HEK293T (cell line): ENCODE measurements at places on chromosomes 4 and X.
A peak's percentile ranks its signal among the peaks of the same experiment; 100 is the strongest.

DNA sequence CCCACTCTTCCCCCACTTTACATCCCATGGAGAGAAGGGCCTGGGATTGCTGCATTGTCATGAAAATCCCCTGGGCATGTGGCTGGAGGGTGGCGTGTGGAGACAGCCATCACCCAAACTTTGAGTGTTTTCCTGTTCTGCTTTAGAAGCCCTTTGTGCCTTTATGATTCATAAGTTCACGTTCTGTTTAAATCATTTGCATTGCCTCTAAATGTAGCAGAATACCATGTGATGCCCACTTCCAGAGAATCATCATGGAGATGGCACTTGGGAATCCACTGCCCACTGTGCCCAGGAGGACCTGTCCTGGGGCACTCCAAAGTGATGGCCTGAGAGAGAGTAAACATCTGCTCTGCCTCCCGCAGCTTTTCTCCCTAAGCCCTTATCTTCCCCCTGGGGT lies 52.8 kb downstream of the MED28 start:
- DNase-seq: no peak

- DNase-seq: peak; percentile 36
Observed at GRCh38 chr4:183797445-183798300, 107.4 kb upstream of the STOX2 start.

DNA sequence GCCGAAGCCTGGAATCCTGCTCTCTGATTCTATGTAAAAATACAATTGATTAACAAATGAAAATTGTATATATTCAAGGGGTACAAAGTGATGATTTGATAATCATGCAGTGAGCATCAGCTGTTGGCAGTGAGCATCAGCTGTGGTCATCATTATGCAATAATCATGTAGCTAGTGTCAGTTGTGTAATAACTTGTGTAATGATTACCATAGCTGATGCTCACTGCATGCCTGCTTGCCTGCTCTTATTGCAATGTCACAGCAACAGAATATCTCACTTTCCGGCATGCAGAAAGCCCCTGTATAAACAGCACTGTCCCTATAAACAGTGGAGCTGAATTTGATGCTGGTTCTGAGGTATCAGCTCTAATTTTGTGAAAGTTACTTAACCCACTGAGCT lies 46.8 kb downstream of the SULT1B1 start:
- no peak for DNase-seq

DNA sequence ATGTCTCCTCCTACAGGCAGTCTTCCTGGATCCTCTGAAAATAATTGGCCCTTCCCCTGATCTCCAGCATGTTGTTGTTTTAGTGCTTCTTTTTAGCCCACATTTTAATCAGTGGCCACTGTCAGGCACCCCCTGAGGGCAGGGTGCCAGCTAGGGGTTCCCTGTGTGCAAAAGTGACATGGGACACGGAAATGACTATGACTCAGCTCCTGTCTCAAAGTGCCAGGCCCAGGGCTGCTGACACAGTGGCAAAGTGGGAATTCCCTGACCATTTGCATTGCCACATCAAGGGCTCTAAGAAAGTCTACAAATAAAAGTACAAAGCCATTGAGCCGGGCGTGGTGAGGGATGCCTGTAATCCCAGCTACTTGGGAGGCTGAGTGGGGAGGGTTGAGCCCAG lies 24.8 kb downstream of the HMX1 start:
- DNase-seq: no peak

DNA sequence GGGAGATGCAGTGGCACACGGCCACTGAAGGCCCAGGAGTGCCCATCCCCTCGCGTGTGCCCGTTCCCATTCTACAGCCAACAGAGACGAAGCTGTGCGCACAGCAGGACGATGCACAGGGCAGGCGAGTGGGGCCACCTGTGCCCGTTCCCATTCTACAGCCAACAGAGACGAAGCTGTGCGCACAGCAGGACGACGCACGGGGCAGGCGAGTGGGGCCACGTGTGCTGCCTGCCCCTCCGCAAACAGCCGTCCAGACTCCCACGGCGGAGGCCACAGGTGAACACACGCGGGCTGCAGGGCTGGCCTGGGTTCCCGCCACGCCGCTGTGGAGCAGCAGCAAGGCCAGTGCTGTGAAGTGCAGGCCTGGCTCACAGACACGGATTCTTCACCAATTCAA lies 32.0 kb downstream of the GAK start:
- DNase-seq: no peak

GRCh38 chr4:77146186-77147078 lies 10.6 kb upstream of the CCNG2 start:
- no peak for DNase-seq

DNA sequence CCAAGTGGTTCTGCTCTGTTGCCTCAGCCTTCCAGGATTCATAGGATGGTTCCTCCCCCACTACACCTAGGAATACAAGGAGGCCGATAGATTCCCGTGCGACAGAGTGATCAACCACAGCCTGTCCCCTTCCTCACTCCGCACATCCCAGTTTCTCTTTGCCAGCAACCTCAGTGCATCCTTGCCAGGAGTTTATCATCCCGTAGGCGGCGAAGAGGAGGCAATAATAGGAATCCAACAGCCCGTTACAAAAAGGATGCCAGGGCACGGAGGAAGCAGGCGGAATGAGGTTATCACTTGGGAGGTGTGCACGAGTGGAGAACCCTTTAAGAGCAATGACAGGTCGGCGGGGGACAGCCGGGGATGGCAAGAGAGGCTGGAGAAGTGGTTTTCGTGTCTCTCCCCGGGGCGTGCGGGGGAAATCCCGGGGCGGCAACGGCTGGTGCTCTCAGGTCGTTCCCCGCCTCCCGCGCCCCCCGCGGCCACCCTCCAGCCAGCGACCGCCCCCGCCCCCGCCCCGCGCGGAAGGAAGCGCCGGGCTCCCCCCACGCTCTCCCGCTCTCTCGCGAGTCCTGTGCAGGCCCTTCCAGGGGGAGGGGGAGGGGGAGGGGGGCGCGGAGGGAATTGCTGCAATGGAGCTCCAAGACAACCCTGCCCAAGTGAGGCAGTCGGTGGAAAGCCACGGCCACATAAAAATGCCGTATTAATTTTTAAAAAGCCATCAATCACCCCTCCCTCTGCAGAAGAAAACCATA lies 1.6 kb downstream of the PPP3CA start:
- DNase-seq: peak; percentile 40

DNA sequence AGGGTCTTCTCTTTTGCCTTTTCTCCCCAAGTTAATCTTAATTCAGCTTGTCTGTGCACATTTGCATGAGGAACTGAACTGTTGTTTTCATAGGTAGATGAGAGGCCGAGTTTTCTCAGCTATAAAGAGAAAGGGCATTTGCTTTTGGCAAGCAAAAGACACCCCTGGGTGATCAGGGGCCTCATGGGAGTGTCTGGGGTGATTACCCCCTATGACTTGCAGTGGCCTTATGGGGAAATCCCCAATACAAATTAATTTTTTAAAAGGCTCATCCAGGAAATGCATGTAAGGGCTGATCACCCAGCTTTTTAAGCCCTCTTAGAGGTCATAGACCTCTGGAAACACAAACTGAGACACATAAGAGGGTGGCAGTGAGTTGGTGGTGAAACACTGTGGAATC lies 56.4 kb upstream of the HMX1 start:
- no peak for DNase-seq

DNA sequence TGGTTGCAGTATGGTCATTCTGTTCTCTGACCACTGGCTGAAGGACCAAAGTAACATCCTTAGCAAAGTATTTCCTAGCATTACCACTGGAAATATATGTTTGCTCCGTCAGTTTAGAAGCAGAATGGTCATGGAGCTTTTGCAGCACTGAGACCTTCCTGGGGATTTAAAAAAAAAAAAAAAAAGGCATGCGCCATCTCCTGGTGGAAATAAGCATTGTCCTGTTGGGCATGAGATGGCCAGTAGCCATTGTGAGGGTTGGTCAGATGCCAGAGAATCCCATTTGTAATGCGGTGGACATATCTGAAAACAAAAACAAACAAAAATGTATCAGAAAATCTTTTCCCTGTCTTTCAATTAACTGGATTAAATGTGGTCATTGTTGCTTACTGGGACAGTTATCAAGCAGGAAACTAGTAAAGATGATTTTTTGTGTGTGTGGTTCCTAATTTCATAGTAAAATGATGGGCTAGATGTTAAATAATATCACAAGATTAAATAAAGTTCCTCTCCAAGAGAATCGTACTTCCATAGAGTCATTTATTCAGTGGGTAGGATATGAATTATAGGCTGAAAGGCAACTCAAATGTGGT lies 139.6 kb downstream of the SOWAHB start:
- peak; percentile 64 for DNase-seq

DNA sequence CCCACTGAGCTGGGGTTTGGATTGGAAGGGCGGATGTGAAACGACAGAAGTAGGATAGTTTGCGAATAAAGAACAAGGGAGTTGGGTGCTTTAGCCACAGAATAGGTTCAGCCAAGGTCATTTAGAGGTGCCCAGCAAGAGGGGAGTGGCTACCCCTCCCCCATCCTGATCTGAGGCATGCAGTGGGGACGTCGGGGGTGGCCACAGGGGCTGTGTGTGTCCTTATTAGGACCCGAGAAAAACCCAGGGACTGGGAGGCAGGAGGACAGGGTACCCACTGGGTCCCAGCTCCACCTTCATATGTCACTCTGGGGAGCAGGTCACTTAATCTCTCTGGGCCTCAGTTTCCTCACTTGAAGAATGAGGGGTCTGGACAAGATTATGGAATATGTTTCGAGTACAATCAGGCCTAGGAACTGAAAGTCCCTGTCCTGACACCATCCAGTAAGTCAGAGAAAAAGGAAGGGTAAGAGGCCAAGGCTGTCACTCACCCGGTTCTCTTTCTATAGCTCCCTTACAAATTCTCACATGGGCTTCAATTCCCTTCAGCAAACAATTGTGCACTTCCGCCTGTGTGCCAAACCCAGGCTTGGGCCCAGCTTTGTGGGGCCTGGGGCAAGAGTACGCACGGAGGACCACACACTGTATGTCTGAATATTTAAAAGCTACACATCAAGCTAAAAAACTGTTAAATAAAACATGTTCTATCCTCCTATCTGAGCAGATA lies 4.2 kb upstream of the NYX start:
- DNase-seq: no peak

GRCh38 chrX:72100051-72100755 lies 31.5 kb downstream of the RTL5 start:
- DNase-seq: no peak

DNA sequence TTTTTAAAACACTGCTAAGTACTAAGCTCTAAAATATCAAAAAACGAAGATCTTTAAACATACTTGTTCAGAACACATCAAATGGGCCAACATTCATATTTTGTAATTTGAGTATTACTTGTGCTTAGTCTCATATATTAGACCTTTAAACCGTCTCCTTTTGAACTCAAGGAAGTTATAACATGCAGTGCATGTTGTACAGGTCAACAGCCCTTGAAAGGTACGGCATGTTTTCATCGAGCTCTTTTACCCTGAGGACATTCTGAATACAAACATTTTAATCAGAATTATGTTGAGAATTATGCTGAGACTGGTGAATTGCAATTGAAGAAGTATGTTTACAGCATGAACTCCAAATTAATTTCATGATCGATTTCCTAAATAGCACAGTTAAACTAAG lies 7.0 kb upstream of the ASB11 start:
- no peak for DNase-seq

GRCh38 chr4:122783301-122784215 lies 43.1 kb upstream of the FGF2 start:
- DNase-seq: no peak

GRCh38 chrX:129433461-129433860 lies 89.8 kb downstream of the SMARCA1 start:
- no peak for DNase-seq

DNA sequence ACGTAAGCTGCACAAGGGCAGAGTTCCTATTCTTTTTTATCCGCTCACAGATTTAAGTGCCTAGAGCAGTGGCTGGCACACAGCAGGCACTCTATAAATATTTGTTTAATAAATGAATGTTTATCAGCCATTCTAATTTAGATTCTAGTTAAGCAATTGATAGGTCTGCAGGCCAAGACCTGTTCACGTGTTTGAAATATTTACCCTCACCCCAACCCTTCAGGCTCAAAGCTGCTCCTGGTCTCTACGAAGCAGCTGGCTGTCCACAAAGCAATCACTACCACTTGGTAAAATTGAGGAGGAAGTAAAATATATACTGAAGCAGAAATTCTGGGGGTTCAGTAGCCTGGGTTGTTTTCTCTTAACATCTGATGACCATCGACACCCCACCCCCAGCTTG lies 158.1 kb downstream of the MGST2 start:
- DNase-seq: no peak

DNA sequence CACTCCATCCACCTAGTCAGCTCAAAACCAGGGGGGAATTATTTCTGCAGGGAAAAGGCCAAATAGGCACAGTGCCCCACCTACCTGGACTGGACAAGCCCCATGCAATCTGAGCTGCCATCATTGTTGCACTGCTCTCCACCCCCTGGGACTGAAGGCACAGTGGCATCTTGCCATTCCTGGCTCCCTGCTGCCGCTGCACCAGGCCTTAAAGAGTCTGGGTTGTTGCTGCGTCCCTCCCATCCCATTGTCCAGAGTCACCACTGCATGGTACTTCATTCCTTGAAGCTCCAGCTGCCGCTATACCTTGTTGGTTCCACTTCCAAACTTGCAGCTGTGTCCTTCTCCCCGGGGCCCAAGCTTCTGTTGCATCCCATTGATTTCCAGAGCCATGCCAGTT lies 629.7 kb downstream of the STIM2 start:
- no peak for DNase-seq

DNA sequence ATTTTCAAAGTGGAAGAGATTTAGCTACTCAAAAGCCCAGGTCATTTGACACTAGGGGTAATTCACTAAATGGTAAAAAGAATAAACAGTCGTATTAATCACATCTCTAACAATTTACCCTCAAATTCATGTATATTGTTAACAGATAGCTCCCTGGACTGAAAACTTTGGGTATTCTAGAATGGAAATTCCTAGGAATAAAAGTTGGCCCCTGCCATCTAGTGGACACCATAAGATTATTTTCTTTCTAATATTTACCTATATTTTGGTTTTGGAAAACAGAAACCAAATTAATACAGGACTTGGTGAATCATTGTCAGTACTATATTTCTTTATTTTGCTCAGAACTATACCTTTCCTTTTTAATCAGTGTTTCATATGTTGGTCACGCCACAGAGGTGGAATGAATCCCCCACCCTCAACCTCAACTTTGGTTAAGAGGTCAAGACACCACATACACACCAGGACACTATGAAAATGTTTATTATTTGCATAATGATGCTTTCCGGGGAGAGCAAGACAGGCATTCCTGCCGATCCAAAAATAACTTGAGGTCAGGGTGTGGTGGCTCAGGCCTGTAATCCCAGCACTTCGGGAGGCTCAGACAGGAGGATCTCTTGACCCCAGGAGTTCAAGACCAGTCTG lies 96.2 kb upstream of the APOOL start:
- no peak for DNase-seq

- no peak for DNase-seq
Observed at GRCh38 chr4:107843391-107843790, 18.7 kb downstream of the SGMS2 start.
